Cortex of kidney (tissue), 1 donor: ENCODE measurements at places on chromosomes 4 and X.

- DNase-seq = no peak
Observed at GRCh38 chrX:149274516-149275105, 230.5 kb downstream of the IDS start.

GRCh38 chr4:111494971-111495370 is 650.3 kb upstream of the FAM241A start:
- no peak for DNase-seq

DNA sequence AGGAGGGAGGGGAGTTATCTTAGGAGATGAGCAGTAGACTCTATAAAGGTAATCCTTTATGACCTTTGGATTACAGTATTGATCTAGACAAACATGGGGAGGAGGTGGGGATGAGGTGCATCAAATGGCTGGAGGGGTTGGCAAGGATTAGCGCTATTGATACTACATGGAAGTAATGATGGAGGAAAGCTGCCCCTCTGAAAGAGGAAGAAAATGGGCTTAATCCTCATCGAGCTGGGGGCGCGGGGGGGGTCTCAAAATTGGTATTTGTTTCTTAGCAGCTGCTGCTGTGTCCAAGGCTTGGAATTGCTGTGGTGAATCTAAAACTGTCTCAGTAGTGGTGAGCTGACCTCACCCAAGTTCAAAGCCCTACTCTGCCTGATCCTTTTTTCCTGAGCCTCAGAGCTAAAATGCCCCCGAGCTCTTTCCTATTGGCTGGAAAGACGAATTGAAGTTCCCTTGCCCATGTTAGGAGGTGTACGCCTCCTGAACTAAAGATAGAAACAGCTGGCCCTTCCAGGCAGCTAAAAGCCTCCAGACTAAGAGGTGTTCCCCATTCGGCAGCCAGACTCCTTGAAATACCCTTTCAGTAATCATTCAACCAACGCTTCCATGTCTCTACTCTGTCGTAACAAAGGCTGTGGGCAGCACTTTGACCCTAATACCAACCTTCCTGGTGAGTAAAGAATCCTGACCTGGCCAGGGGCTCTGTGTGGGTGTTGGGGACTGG is at the start of gene ITGB1BP2:
Gene ITGB1BP2, plus strand, starts transcription at position 556 of the 730 bp plus-strand sequence. Its CDS starts 57 bp downstream, at position 613.
- no peak for DNase-seq

GRCh38 chr4:89221167-89221867 is 86.3 kb downstream of the GPRIN3 start:
- DNase-seq = no peak

DNA sequence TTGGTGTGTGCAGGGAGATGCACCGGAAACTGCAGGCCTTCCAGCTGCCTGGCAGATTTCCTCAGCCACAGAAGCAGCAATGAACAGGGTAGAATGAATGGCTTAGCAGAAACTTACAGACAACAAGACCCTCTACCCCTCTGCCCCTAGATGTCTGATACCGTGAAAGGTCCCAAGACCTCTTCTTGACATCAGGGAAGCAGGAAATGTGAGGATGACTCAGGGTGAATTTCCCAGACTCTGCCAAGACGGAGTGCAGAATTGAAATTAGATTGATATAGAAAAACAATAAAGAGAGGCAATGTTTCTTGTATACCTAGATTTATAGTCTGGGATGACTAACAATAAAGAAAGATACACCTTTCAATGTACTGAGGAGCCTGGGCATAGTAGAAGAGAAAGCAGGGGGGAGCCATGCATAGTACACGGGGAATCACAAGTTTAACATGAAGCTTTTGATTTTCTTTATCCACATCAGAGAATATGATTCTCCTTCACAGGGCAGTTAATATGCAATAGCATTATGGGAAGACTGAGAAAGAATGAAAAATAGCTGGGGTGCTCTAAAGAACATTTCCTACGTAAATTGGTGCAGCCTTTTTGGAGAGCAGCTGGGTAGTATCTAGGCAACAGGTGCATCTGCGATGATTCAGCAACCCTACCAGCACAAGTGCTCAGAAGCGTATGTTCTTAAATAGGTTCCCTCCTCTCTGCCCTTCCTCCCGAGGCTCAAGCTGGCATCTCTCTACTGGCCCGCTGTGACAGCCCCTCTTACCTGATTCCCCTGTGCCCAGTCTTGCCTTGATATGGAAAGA is 18.3 kb upstream of the CXCR3 start:
- no peak for DNase-seq

DNA sequence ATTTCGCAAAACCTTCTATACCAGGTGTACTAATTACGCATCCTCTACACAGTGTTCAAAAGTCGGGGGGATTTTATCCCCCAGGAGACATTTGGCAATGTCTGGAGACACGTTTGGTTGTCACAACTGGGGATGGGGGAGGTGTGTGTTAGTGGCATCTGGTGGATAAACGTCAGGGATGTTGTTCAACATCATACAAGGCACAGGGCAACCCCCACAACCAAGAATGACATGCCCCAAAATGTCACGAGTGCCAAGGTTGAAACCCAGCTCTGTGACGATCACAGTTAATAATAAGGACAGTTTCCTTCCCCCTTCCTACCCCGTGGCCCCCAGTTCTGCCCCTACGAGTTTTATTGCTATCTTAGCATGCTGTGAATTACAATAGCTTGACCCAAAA is 15.9 kb upstream of the SEL1L3 start:
- DNase-seq = no peak

DNA sequence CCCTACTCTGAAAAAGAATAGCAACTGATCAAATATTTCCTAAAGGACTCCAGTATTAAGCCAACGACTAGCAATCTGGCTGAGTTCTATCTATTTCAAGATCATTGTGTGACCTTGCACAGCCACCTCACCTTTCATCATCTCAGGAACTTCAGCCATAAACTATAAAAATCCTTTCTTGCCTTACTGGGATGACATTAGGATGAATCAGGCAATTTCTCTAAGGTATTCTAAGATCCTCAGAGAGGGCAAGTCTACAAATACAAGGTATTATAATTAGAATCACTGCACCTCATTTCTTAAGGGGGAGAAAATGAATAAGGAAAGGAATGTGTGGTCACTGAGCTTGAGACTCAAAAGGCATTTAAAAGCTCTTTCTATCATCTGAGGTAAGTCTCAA is 152.6 kb downstream of the GRIA3 start:
- no peak for DNase-seq
